ENCODE measurements at places on chromosomes 13 and 19.

- H3K36me3 ChIP-seq: no peaks in the 10 kb centered on the region
- no peak overlapping the region for H3K4me3 ChIP-seq
- no peak overlapping the region for H3K27ac ChIP-seq
Observed at GRCh38 chr13:92513672-92514071, 712.9 kb upstream of the GPC6 start.

GRCh38 chr19:19468424-19469050, 46.8 kb downstream of the TSSK6 start:
- no peaks in the 10 kb centered on the region for H3K27me3 ChIP-seq
- no peak overlapping the region for H3K27ac ChIP-seq
- no peak overlapping the region for H3K4me3 ChIP-seq

GRCh38 chr19:54186351-54186750, 3.0 kb downstream of the MBOAT7 start:
- H3K4me1 ChIP-seq: peaks cover 13% of the 10 kb centered on the region
- peak overlapping the region; percentile 99 for H3K27ac ChIP-seq
- DNase-seq: no peak
- no peaks in the 10 kb centered on the region for H3K36me3 ChIP-seq
- H3K27me3 ChIP-seq: no peaks in the 10 kb centered on the region

GRCh38 chr13:28819046-28819730, 951 bp upstream of the MTUS2 start:
- H3K27me3 ChIP-seq: peaks cover 11% of the 10 kb centered on the region
- no peak overlapping the region for H3K27ac ChIP-seq
- H3K4me3 ChIP-seq: no peak overlapping the region
- no peak for DNase-seq
- no peaks in the 10 kb centered on the region for H3K36me3 ChIP-seq

- H3K27me3 ChIP-seq: no peaks in the 10 kb centered on the region
- H3K4me1 ChIP-seq: no peaks in the 10 kb centered on the region
- no peak overlapping the region for H3K27ac ChIP-seq
- H3K36me3 ChIP-seq: no peaks in the 10 kb centered on the region
Observed at GRCh38 chr13:35720690-35721554, 244.4 kb upstream of the MAB21L1 start.

GRCh38 chr13:37716420-37717195, 118.0 kb upstream of the POSTN start:
- no peak overlapping the region for H3K27ac ChIP-seq
- H3K27me3 ChIP-seq: no peaks in the 10 kb centered on the region
- no peaks in the 10 kb centered on the region for H3K4me1 ChIP-seq
- H3K36me3 ChIP-seq: no peaks in the 10 kb centered on the region

DNA sequence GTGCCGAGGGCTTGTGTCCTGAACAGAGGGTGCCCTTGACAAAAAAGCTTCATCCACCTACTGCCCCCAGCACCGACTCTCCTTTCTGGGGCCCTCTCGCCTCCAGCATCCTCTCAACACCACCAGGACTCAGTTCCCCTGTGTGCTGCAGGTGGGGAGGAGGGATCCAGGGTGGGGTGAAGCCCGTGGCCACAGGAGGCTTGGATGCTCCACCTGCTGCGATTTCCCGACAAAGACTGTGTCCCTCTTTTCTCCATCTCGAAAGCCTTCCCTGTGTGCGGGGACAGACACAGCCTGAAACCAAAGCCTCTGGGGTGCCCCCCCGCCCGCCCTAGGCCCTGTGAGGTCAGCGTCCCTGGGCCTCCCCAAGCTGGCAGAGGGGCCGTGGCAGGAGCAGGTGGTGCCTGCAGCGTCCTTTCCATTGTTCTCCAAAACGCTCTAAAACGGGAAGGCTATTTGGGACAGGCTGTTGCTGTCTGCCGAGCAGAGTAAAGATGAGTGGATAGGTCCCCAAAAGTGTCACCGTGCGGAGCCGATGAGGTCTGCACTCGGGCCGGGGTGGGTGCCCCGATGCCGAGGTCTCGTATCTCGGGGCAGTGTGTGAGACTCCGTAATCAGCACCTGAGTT, 185.7 kb downstream of the PTPRS start:
- no peaks in the 10 kb centered on the region for H3K4me1 ChIP-seq
- H3K36me3 ChIP-seq: no peaks in the 10 kb centered on the region
- H3K27me3 ChIP-seq: no peaks in the 10 kb centered on the region

- peak; percentile 86 for DNase-seq
- H3K4me3 ChIP-seq: no peak overlapping the region
- no peaks in the 10 kb centered on the region for H3K4me1 ChIP-seq
- no peaks in the 10 kb centered on the region for H3K27me3 ChIP-seq
Observed at GRCh38 chr19:33430674-33431277, 57.3 kb downstream of the CEBPG start.

DNA sequence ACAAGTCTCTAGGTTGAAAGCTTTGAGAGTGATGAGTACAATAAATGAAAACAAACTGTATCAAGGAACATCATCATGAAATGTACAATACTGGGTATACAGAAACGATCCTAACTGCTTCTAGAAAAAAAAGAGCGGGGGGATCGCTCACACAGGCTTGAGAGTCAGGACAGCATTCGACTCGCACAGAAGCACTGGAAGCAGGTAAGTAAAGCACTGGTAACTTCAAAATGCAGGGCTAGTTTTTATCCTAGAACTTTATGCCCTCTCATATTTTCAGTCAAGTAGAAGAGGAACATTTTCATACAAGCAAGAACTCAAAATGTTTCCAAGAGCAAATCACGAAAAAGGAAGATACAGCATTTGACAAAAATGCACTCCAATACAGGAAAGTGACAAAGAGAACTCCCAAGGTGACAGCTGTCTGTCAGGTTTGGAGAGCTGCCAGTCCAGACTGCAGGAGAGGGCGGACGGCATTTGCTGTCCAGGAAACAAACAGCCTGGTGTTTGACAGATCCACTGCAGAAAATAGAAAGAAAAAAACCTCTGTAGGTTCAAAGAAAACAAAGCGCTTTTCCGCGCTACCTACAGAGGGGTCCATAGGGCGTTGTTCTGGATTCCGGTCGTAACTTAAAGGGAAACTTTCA, 58.2 kb upstream of the XPO4 start:
- no peaks in the 10 kb centered on the region for H3K4me1 ChIP-seq
- H3K36me3 ChIP-seq: no peaks in the 10 kb centered on the region
- DNase-seq: no peak

DNA sequence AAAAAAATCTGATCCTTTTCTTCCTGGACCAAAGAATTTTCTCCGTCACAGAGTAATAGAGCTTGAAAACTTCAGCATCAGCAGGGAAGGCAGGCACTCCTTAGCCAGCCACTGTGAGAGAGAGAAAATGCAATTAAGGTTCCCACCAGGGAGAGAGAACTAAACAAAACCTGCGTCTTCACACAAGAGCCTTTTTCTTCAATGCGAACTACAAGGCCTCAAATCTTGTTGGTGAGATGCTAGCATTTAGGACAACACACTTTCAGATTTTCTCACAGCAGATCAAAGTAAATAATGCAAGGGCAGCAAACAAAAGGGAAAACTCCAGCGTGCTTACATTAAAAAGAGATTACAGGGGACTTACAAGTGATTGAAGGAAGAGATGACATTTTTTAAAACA, 80.1 kb downstream of the DACH1 start:
- H3K36me3 ChIP-seq: no peaks in the 10 kb centered on the region
- no peaks in the 10 kb centered on the region for H3K4me1 ChIP-seq
- no peak for DNase-seq
- H3K4me3 ChIP-seq: no peak overlapping the region

- H3K27ac ChIP-seq: no peak overlapping the region
- H3K4me1 ChIP-seq: peaks cover 59% of the 10 kb centered on the region
- H3K36me3 ChIP-seq: no peaks in the 10 kb centered on the region
- no peaks in the 10 kb centered on the region for H3K27me3 ChIP-seq
Observed at GRCh38 chr13:98504371-98504963, 72.4 kb downstream of the STK24 start.

DNA sequence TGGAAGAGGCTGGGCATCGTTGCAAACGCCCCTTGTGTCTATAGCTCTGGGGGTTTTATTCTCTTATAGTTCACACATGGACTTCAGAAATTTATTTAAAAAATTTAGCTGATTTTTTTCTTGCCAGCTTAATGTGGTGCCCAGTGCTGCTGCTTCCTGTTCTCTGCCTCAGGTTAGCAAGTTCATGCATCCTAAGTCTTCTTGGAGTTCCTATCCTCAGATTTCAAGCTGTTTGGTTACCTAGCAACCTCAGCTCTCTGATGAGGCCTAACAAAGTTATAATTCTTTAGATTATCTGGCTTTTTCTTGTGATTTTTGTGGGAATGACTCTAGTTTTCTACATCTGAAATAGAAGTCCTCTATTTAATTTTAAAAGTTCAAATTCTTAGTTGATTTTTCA, 250.9 kb downstream of the MAB21L1 start:
- no peaks in the 10 kb centered on the region for H3K4me1 ChIP-seq
- no peak overlapping the region for H3K4me3 ChIP-seq
- H3K27ac ChIP-seq: no peak overlapping the region
- H3K36me3 ChIP-seq: no peaks in the 10 kb centered on the region
- H3K27me3 ChIP-seq: no peaks in the 10 kb centered on the region

- peak overlapping the region; percentile 91 for H3K27ac ChIP-seq
- H3K4me3 ChIP-seq: no peak overlapping the region
- H3K36me3 ChIP-seq: no peaks in the 10 kb centered on the region
- H3K4me1 ChIP-seq: peaks cover 8% of the 10 kb centered on the region
- no peaks in the 10 kb centered on the region for H3K27me3 ChIP-seq
- peak; percentile 98 for DNase-seq
Observed at GRCh38 chr19:2032296-2032941, 16.9 kb upstream of the BTBD2 start.

GRCh38 chr13:109644069-109644750, 142.2 kb downstream of the IRS2 start:
- no peaks in the 10 kb centered on the region for H3K36me3 ChIP-seq
- no peaks in the 10 kb centered on the region for H3K4me1 ChIP-seq
- H3K27ac ChIP-seq: no peak overlapping the region
- DNase-seq: no peak

DNA sequence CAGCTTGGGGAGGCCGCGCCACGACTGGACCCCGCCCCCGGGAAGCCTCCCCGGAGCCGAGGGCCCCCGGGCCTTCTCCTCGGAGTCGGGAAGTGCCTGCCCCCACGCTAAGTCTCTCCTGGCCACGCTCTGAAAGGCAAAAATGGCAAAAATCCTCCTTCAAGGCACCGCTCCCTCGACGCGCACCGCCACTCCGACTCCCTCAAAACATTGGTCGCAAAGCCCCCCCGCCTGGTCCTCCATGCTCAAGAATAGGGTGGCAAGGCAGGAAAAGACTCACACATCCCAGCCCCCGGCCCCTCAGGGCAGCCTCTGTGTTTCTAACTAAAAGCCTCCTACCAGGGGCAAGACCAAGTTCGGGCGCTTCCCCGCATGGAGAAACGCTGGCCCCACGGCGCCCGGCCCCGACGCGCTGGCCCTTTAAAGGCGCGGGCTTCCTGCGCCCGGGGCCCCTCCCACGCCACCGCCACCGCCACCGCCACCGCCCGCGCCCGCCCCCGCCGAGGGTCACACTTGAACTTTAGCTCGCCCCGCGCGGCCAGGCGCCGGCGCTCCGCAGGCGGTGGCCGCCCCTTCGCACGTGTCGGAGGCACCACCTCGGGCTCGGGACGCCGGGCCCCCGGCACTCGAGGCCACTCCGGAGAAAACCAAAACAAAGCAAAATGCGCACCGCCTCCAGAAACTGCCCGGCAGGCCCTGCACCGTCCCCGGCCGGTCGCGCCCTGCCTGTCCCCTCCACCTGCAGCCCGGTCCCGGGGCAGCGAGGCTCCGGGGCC, 1.9 kb downstream of the FOXO1 start:
- no peaks in the 10 kb centered on the region for H3K36me3 ChIP-seq
- H3K27ac ChIP-seq: peak overlapping the region; percentile 97
- peaks cover 28% of the 10 kb centered on the region for H3K4me1 ChIP-seq

GRCh38 chr19:6534451-6535093, 3.7 kb downstream of the TNFSF9 start:
- no peaks in the 10 kb centered on the region for H3K4me1 ChIP-seq
- no peak overlapping the region for H3K4me3 ChIP-seq
- no peaks in the 10 kb centered on the region for H3K36me3 ChIP-seq
- no peaks in the 10 kb centered on the region for H3K27me3 ChIP-seq

DNA sequence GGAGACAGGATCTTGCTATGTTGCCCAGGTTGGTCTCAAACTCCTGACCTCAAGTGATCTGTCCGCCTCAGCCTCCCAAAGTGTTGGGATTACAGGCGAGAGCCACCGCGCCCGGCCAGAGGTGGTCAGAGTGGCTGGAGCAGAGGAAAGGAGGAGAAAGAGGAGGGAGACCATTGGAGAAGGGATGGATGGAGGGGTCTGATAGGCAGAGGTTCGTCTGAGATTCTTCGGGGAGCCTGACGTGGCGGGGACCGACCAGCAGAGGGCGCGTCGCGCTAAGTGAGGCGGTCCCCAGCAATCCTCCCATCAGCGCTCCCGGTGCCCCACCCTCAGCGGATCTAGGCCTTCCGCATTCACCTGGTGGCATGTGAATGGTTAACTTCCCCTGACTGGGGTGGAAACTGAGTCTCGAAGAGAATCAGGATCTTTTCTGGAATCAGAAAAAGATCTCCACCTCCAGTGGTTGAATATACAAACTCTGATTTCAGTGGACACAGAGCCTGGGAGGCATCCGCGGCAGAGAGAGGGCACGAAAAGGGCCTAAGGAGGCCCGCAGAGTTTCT, 8.8 kb downstream of the GTPBP3 start:
- no peaks in the 10 kb centered on the region for H3K4me1 ChIP-seq
- no peaks in the 10 kb centered on the region for H3K27me3 ChIP-seq
- DNase-seq: peak; percentile 74

DNA sequence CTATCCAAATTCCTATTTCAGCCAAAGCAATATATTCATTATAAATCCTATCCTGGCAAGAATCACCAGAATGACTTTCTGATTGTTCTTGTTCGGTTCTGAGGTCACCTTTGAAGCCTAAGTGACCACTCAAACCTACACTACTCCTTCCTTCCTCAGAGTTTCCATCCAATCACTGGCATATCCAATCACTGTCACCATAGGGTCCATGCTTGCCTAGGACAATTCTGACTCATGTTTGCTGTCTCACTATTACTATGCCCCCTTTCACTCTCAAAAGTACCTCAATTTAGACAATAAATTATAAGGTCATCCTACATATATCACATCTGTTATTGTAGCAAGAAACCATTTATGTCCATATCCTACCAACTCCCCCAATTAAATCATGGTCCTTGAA, 58.9 kb downstream of the UBL3 start:
- H3K4me3 ChIP-seq: no peak overlapping the region
- no peak overlapping the region for H3K27ac ChIP-seq
- DNase-seq: no peak
- H3K4me1 ChIP-seq: peaks cover 55% of the 10 kb centered on the region

DNA sequence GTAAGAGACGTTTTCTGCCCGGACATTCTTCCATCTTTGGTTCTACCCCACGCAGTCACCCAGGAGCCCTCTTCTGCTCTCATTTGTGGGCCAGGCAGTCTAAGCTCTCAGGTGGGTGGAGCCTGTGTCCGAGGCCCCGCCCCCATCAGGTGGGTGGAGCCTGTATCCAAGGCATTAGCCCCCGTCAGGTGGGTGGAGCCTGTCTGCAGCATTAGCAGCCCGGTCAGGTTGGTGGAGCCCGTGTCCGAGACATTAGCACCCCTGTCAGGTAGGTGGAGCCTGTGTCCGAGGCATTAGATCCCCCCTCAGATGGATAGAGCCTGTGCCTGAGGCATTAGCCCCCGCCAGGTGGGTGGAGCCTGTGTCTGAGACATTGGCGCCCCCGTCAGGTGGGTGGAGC, 45.5 kb upstream of the C13orf46 start:
- H3K4me1 ChIP-seq: no peaks in the 10 kb centered on the region
- H3K4me3 ChIP-seq: no peak overlapping the region
- H3K27me3 ChIP-seq: no peaks in the 10 kb centered on the region
- DNase-seq: no peak

- no peak for DNase-seq
- no peaks in the 10 kb centered on the region for H3K4me1 ChIP-seq
- no peaks in the 10 kb centered on the region for H3K36me3 ChIP-seq
- no peak overlapping the region for H3K4me3 ChIP-seq
Observed at GRCh38 chr19:45554481-45554880, 30.1 kb downstream of the OPA3 start.

- H3K4me1 ChIP-seq: no peaks in the 10 kb centered on the region
- H3K27me3 ChIP-seq: no peaks in the 10 kb centered on the region
- no peaks in the 10 kb centered on the region for H3K36me3 ChIP-seq
- no peak overlapping the region for H3K27ac ChIP-seq
Observed at GRCh38 chr19:43265664-43266025, 3.7 kb downstream of the PSG9 start.
